ENCODE measurements at places on chromosomes 13 and 19.
A peak's percentile ranks its signal among the peaks of the same experiment; 100 is the strongest.

- DNase-seq, result no peak
Measured at GRCh38 chr13:61546911-61547310, 131.3 kb upstream of the PCDH20 start.

- no peak for DNase-seq
Measured at GRCh38 chr13:76937281-76937820, 11.0 kb upstream of the ACOD1 start.

DNA sequence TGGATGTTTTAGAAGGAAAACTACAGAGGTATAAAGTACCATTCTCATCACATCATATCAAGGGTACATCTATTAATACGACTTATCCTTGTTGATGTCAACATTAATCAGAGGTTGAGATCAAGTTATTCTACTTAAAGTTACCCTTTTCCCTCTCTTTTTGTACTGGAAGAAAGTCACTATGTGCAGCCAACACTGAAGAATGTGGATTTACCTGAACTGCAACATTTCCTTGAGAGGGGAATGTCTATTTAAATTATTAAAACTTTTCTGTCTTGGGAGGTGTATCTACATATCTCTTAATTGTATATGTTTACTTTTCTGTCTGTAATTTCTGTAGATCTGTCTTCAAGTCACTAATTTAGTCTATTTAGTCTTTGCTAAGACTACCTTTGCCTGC, 2.5 kb upstream of the FBXL3 start:
- no peak for DNase-seq

DNA sequence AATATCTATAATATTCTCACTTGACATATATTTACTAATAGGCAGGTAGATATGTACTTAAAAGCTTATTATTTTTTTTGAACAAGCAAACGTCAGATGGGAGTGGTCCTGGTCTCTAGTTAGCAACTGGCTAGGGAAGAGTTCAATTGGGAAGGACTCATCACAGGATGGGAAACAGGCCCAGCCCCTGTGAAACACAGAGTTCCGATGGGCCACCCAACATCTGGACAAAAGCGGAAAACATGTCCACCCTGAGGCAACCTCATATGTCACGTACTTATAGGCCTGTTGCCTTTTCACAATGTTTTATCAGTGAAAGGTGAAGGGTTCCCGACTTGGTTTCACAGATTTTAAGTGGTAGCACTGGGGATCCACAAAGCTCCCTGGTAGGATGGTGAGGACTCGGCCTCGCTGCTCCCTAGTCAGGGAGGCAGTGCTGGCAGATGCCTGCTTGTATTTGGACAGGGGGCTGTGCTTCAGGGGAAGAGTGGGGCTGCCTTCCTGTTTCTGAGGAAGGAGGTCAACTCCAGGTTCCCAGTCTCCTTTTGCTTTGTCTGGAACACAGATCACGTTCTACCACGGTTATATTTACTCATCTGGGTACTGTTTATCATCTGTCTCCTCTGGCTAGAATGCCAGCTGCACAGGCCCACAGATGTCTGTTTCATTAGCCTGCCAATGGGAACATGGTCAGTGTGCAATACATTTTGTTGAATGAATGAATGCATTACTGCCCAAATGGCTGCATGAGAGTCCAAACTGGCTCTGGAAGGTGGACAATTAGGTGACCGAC, 49.4 kb upstream of the SLC15A1 start:
- DNase-seq, result no peak

DNA sequence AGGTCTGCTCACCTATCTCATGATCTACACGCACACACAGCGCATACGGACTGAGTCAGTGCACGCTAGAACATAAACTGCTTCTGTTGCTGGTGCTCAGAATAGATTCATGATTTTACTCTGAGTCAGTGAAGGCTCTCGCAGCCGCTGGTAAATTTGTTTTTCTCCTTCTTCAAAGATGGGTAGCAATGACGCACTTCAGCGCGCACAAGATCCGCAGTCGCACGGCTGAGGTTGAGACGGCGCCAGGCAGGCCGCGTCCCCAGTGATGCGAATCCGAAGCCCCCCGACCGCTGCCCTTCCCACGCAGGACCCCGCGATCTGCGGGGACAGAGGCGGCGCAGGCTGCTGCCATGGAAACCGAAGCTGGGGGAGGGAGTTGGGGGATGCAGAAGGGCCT, 103.7 kb upstream of the USP29 start:
- no peak for DNase-seq

- no peak for DNase-seq
Measured at GRCh38 chr13:62088165-62088564, 672.5 kb upstream of the PCDH20 start.

- DNase-seq, result no peak
Measured at GRCh38 chr19:28596561-28597071, 616.3 kb downstream of the UQCRFS1 start.

DNA sequence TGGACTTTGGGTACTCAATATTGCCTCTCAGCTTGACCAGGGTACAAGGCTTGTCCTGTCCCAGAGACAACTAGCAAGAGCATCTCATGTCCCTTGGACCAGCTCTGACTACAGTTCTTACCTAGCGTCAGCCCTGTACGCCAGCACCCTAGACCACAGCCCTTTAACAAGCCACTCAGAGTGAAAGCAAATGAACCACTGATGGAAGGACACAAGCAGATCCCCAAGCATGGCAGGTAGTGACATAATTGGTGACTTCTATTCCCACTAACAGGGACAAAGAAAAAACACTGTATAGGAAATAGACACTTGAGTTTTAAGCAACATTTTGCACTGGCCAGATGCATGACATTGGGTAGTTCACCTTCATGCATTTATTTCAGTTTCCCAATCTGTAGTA, 8.8 kb upstream of the LRCH1 start:
- DNase-seq, result no peak

- DNase-seq, result no peak
Measured at GRCh38 chr13:98878486-98879126, 99.3 kb downstream of the DOCK9 start.

- DNase-seq, result no peak
Measured at GRCh38 chr13:44406617-44407016, 33.0 kb downstream of the SERP2 start.

GRCh38 chr13:78341032-78341431, 262.3 kb downstream of the POU4F1 start:
- no peak for DNase-seq

DNA sequence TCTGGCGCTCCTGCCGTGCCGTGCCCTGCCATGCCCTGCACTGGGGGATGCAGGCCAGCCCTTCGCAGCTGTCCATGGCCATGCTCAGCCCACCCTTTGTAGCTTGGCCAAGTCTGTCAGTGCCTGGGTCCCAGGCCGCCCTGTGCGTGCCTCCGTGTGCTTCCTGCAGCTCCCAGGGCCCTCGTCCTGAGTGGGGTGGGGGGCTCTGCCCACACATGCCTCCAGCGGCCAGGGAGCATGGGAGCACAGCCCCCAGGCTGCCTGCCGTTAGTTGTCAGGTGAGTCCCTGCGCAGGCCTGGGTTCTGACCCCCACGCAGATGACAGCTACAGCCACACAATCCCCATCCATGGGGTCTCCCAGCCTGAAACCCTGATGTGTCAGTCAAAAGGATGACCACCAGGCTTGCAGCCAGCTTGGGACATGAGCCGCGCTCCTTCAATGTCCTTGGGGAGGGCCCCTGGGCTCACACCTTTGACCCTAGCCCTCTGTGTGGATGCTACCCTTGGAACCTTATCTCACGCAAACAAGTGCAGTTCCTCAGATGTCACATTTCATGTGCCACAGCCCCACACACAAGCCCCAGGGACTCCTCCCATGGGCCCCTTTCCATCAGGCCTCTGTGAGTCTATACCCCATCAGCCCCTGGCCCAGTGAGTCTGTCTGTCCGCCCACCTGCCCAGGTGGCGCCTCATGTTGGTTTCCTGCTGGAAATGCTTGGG, 24.5 kb downstream of the TMED1 start:
- DNase-seq, result no peak

DNA sequence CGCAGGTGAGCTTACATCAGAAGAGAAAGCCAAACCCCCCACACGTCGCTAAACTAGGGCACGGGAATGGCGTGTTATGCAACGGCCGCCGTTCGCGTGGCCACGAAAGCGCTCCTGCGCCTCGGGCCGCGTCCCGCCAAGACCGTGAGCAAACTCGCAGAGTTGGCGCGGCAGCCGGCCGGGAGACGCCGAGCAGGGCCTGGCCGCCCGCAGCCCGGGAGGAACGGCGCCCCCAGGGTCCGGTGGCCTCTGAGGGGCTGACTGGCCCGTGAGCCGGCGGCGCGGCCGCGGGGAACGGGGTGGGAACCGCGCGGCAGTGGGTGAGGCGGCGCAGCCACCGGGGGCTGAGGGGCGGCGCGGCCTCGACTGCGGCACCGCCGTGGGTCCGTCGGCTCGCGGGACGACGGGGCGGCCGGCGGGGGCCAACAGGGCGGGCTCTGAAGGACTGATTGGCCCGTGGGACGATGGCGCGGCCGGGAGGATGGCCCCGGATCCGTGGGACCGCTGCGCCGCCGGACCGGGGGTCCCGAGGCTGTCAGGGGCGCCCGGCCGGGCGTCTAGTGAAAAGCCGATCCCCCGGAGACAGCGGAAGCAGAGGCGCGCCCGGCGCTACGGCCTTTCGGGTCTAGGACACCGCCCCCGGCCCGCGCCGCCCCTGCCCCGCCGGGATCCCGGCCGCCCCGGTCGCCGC, 903 bp downstream of the LATS2 start:
- DNase-seq, result peak; percentile 10

GRCh38 chr13:98798849-98799645, 46.6 kb upstream of the SLC15A1 start:
- DNase-seq, result no peak

DNA sequence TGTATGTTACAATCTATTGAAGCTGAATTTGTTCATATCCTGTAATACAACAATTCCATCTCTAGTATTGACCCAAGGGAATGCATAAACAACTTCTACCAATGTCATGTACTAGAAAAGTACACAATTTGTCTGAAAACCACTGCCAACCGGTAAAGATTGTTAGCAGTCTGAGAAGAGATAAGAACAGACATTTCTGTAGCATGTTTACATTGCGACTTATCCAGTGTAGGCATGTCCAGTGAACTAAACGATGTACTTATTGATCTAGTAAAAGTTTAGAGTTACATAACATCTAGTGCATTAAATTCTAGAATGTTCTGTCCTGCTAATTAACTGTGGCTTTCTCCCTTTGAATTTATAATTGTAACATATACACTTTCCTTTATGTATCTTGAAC, 425.9 kb downstream of the SLITRK6 start:
- no peak for DNase-seq

DNA sequence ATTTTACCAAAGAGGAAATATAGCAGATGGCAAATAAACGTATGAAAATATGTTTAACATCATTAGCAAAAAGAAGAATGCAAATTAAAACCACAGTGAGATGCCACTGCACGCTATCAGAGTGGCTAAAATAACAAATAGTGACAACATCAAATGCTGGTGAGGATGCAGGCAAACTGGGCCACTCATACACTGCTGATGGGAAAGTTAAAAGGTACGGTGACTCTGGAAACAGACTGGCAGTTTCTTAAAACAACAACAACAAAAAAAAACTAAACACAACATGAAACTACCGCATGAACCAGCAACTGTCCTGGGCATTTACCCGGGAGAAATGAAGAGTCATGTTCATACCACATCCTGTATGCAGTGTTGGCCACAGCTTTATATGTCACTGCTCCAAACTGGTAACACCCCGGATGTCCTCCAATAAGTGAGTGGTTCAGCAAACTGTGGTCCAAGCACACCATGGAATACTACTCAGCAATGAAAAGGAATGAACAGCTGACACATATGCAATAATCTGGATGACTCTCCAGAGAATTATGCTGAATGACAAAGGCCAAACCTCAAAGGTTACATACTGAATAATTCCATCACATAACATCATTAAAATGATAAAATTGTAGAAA, 22.3 kb downstream of the EPS15L1 start:
- peak; percentile 28 for DNase-seq

DNA sequence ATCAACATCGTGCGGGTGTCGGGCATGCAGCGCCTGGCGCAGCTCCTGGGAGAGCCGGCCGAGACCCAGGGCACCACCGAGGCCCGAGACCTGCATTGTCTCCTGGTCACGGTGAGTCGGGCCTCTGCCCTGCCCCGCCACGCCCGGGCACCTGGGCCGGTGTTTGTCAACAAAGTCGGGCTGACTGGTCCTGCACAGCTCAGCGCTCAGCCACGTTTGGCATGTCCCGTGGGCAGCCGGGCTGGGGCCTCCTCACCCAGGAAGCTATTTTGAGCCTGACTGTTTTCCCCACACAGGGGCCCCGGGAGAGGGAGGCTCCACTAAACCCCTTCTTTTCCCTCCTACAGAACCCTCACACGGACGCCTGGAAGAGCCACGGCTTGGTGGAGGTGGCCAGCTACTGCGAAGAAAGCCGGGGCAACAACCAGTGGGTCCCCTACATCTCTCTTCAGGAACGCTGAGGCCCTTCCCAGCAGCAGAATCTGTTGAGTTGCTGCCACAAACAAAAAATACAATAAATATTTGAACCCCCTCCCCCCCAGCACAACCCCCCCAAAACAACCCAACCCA, 1.3 kb downstream of the GADD45B start:
- peak; percentile 51 for DNase-seq

GRCh38 chr13:95049772-95050171, 251.5 kb downstream of the ABCC4 start:
- no peak for DNase-seq

GRCh38 chr19:51101171-51101865, 6.9 kb downstream of the CTU1 start:
- no peak for DNase-seq

DNA sequence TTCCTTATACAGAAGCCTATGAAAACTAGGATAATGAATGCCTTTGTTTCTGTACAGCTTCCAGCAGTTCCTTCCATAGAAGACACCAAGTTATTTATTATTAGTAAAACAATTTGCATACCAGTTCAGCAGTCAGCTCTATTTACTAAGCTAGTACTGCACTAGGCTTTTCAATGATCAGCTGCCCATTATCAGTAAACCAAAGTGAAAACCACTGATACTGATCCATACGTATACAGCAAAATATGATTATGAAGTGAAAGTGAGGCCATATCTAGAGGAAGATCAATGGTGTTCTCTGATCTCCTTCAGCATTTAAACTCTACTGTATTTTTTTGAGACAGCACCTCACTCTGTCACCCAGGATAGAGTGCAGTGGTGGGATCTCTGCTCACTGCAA, 3.2 kb downstream of the TPT1 start:
- DNase-seq, result no peak

- DNase-seq, result no peak
Measured at GRCh38 chr13:27166313-27166712, 5.3 kb downstream of the USP12 start.

Measured in stimulated activated naive CD8-positive, alpha-beta T cell treated with anti-CD3 and anti-CD28 coated beads, Interleukin-15, Interleukin-2, amounts not matched to agents 100 U/mL and 50 U/mL, for 24 hours (primary cell).